ENCODE measurements at places on chromosomes 7 and 10. TPM values are rescaled to one million over a fixed set of nuclear protein-coding genes. Genes with fewer than 3 reads are reported as not detected.

- DNase-seq, result no peak
Observed at GRCh38 chr7:54330216-54330800, 211.9 kb upstream of the VSTM2A start.

DNA sequence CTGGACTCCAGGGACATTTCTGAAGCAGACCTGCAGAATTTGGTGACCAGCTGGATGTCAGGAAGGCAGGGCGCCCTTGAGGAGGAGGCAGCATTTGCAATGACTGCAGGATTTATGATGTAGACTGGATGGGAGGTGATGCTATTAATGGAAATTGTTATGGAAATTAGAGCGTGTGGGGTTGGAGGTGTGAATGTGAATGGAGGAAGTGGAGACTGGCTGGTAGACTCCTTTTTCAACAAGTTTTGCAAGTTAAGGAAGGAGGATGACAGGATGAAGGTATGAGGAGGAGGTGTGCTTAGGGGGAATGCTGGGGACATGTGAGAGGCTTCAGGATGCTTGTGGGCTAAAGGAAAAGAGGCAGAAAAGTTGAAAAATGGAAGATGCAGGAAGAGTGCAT lies 137.0 kb downstream of the TMEM178B start:
- no peak for DNase-seq

DNA sequence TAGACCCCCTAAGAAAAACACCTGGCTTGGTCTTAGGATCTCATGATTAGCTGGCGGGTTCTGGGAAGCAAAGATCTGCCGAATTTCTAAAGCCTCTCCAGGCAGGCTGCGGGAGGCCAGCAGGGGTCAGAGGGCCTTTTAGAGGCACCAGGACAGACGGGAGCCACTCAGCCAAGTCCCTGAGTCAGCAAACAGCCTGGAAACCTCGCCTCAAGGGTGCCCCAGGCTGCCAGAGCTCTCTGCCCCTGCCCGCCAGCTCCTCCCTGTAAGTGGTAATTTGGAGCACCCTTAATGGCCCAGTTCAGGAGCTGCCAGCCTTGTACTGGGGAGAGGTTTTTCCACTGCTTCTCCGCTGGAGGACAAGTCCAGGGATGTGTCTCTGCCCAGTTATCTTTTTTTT lies 88.7 kb downstream of the HIP1 start:
- DNase-seq, result no peak

GRCh38 chr7:155144371-155144770 lies 74.2 kb downstream of the HTR5A start:
- no peak for DNase-seq

DNA sequence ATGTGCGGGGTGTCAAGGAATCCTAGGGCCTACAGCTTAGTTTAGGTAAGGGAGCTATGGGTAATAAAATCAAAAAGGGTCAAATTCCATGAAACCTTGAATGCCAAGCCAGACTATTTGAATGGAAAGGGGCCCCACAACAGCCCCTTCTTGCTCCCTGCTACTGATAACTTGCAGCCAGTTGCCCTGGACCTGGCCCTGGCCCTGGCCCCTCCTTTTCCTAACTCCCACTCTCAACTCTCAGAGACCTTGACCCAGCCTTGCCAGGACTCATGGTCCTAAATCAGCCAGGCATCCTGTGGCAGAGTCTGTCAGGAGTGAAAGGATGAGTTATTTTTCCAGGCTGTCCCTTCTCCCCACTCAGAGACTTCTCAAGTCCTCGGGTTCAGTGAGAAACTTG lies 5.9 kb downstream of the KCNIP2 start:
- DNase-seq, result no peak

DNA sequence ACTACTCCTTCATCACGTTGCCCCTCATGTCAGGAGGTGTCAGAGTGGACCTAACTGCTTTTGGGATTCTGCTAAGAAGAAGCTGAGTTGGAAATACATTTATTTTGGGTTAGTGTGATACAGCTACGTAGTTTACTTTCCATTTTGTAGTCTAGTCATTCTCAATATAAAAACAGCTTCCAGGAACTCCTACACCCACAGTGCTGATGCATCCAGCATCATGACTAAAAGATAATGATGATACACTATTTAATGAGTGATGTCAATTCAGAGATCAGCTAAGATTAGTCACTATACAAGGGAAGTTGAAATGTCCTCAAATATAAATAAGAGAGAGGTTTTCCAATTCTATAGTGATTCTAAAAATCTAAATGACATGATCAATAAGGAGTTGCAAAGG lies 264.2 kb upstream of the SLC26A5 start:
- DNase-seq, result no peak

GRCh38 chr10:55410415-55410885 lies 609.4 kb upstream of the PCDH15 start:
- DNase-seq, result peak; percentile 23

- no peak for DNase-seq
Observed at GRCh38 chr7:157205438-157205837, 66.7 kb downstream of the UBE3C start.

- DNase-seq, result no peak
Observed at GRCh38 chr10:71671994-71672946, 47.3 kb downstream of the C10orf105 start.

Gene STAM
- total RNA-seq, result 30.7 TPM

Gene FKBP6
- not detected for total RNA-seq

Gene MUC12
- 7.8 TPM for total RNA-seq

Gene PTF1A
- not detected for total RNA-seq

Gene FZD1
- total RNA-seq, result 9.2 TPM
